ENCODE measurements at places on chromosomes 1 and 21.

- no peak for DNase-seq
Measured at GRCh38 chr1:53139951-53140361, 2.5 kb downstream of the SLC1A7 start.

GRCh38 chr1:246724016-246724730, at the start of gene SCCPDH:
Gene SCCPDH, plus strand, starts transcription at chr1:246724409. Its CDS starts 14 bp downstream, at chr1:246724423.
- no peak for DNase-seq

DNA sequence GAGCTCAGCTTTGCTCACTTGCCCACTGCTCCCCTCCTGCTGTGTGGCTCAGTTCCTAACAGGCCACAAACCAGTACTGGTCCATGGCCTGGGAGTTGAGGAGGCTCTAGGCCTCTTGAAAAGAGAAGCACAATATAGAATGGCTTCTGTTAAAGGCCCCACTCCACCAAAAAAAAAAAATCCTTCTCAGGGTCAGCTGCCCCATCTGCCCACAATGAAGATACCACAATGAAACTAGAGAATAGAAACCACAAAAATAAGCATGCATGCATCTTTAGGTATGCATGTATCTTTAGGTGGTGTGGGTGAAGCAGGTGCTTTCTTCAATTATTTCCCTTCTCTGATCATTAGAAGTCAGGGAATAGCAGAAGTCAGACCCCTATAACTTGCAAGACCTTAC, 620.4 kb upstream of the BEND5 start:
- DNase-seq = no peak

- no peak for DNase-seq
Measured at GRCh38 chr21:29152916-29153315, 22.5 kb downstream of the MAP3K7CL start.

- peak; percentile 5 for DNase-seq
Measured at GRCh38 chr1:172321451-172321850, 99.0 kb upstream of the C1orf105 start.

DNA sequence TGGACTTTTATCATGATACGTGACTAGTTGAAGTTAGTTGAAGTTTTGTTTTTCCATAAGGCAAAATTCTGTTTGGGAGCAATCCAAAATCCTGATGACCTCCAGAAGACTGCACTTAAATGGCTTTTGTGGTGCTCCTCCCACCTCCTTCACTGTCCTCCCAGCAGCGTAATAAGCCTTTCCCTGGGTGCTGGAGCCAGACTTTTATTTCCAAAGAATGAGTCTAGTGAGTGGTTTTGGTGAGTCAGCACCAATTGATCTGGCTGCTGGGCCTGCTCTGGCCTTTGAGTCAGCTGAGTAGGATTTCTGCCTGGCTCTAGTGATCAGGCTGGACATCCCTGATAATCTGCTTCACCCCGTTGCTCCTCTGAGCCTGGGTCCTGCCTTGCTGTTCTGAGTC, 21.7 kb upstream of the KCND3 start:
- DNase-seq = no peak

- no peak for DNase-seq
Measured at GRCh38 chr1:32619701-32620485, 30.5 kb downstream of the ZBTB8OS start.

GRCh38 chr1:112528076-112528475, 19.3 kb downstream of the WNT2B start:
- DNase-seq = no peak

GRCh38 chr1:97668945-97669344, 251.9 kb downstream of the DPYD start:
- peak; percentile 7 for DNase-seq

GRCh38 chr1:199082778-199083389, 444.0 kb downstream of the PTPRC start:
- no peak for DNase-seq

GRCh38 chr1:228378873-228379460, 27.7 kb downstream of the TRIM11 start:
- no peak for DNase-seq

- no peak for DNase-seq
Measured at GRCh38 chr21:27475363-27475955, 508.6 kb upstream of the ADAMTS5 start.

GRCh38 chr1:187516874-187517273, 688.1 kb downstream of the PLA2G4A start:
- no peak for DNase-seq

GRCh38 chr1:188224263-188224662, 1395.5 kb downstream of the PLA2G4A start:
- DNase-seq = no peak

Measured in glomerular endothelial cell (primary cell).